CD4-positive, alpha-beta T cell treated with Interferon gamma for 1 hour (primary cell): ENCODE measurements at places on chromosomes 6 and 20.

DNA sequence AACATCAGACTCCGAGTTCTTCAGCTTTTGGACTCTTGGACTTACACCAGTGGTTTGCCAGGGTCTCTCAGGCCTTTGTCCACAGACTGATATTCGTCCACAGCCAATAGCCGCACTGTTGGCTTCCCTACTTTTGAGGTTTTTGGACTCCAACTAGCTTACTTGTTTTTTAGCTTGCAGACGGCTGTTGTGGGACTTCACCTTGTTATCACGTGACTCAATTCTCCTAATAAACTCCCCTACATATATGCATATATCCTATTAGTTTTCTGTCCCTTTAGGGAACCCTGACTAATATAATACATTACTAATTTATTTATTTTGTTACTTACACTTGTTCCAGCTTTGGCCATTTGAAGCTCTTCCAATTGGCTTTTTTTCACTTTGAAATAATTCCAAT lies 311.3 kb downstream of the BMP2 start:
- DNase-seq: no peak

DNA sequence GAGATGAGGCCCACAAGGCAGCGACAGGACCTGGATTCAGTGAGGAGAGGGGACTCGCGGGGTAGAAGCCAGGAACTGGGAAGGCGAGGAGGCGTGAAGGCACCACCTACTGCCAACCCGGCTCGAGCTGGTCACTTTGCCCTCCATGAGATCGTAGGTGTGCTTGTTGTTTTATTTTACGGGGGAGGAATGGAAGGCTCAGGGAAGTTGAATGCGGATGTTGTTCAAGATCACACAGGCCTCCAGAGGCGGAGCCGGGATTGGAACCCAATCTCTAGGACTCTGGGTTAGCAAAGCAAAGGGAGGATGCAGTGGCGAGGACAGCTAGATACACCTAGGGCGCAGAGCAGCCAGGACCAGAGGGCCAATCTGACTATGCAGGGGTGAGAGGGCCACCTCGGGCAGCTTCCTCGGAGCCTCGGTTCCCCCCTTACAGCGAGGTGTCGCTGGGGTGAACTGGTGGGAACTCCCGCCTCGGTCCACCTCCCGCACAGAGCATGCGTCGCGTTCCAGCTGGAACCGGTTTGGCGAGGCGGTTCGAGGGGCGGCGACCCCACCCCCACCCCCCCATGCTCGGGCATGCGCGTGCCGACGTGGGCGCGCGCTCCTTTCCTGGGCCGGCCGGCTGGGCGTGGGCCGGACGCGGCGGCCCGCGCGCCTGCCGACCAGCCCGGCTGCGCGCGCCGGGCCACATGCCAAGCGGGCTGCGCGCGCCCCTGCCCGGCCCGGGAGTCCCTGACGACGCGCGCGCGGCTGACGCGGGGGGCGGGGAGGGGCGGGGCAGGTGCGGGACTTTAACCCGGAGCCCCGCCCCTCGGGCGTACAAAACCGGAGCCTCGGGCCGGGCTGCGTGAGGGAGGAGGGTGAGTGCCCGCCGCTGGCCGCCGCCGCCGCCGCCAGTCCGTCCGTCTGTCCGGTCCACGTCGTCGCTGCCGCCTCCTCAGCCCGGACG lies 80.4 kb upstream of the MYL9 start:
- peak; percentile 92 for DNase-seq

GRCh38 chr6:17268114-17268513 lies 13.0 kb upstream of the RBM24 start:
- no peak for DNase-seq

DNA sequence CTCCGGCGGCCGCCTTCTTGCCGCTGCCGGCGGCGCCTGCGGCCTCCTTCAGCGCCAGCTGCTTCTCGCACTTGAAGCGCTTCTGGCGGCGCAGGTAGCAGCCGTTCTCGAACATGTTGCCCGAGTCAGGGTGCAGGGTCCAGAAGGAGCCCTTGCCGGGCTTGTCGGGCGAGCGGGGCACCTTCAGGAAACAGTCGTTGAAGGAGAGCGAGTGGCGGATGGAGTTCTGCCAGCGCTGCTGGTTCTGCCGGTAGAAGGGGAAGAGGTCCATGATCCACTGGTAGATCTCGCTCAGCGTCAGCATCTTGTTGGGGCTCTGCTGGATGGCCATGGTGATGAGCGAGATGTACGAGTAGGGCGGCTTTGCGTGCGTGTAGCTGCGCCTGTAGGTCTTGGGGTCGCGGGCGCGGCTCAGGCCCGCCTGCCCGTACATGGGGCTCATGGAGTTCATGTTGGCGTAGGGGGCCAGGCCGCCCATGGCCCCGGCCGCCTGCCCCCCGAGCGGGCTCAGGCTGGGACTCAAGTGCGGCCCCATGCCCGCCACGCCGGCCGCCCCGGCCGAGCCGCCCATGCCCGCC lies 1.9 kb downstream of the FOXA2 start:
- no peak for DNase-seq

DNA sequence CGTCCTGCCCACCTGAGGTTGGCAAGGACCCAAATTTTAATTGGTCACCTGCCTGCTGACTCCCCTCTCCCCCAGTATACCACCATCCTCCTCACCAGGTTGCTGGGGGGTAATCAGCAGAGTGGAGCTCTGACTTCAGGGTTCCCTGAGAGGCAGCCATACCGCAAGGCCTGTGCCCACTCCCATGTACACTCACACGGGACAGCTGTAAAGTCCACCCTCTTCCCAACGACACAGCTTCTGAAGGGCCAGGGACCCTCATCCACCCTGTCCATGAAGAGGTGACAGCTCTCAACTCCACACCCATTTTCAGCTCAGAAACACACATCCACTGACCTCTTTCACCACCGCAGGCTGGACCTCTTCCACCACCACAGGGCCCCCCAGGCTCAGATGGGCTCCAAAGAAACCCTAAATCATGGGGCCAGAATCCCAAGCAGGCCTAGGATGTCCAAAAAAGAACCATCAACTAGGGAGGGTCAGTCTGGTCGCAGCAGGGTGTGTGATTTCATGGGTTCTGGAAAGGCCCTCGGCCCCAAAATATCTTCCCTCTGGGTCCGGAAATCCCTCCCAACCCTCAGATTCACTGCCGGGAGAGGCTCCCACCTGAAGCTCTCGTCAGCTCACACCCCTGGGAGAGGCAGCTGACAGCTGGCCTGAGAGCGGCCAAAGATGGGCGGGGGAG lies 30.0 kb downstream of the TFEB start:
- DNase-seq: no peak

GRCh38 chr6:44104481-44105021 lies 22.7 kb downstream of the MRPL14 start:
- DNase-seq: no peak

DNA sequence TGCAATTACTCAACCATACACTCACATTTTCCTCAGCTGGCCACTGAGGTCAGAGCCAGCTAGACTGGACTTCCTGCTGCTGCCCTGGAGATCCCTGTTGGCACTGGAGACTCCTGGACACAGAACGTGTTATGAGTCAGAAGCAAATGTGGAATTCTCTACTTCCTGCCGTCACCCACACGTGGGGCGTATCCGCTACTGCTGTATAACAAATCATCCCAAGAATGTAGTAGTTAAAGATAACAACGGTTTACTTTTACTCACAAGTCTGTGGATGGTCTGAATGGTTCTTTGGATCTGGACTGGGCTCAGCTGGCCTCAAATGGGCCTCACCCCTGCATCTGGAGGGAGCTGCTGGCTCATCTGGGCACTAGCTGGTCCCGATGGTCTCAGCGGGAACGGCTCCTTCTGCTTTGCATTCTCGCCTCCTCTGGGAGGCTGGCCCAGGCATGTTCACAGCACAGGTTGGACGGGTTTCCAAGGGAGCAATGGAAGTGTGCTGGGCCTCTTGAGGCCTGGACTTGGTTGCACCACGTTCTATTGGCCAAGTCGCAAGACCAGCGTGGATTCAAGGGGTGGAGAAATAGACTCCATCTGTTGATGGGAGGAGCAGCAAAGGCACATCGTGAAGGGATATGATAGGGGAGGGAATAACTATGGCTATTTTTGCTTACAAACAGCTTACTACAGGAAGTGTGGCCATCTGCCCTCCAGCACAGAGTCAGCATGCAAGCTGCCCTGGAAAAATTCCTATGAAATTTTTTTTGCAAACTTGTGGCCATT lies 118.5 kb downstream of the SNX5 start:
- DNase-seq: no peak

DNA sequence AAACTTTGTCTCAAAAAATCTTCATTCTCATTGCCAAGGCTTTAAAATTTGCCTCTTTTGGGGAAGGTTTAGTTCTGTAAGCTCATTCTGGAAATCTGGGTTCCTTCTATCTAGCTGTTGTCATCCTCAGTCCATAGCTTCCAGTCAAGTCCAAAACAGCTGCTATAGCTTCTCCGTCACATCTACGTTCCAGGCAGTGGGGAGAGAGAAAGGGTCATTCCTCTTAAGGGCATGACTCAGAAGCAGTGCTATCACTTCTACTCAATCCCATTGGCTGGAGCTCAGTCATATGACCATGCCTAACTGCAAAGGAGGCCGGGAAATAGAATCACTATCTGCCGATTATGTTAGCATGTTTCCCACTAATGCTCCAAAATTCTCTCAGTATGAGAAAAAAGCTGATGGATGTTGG lies 141.4 kb upstream of the PTPN1 start:
- no peak for DNase-seq

- DNase-seq: no peak
These were observed 567.7 kb downstream of the ADGRB3 start for GRCh38 chr6:69202768-69203167.

GRCh38 chr6:109344226-109344625 lies 38.0 kb downstream of the CD164 start:
- DNase-seq: no peak

DNA sequence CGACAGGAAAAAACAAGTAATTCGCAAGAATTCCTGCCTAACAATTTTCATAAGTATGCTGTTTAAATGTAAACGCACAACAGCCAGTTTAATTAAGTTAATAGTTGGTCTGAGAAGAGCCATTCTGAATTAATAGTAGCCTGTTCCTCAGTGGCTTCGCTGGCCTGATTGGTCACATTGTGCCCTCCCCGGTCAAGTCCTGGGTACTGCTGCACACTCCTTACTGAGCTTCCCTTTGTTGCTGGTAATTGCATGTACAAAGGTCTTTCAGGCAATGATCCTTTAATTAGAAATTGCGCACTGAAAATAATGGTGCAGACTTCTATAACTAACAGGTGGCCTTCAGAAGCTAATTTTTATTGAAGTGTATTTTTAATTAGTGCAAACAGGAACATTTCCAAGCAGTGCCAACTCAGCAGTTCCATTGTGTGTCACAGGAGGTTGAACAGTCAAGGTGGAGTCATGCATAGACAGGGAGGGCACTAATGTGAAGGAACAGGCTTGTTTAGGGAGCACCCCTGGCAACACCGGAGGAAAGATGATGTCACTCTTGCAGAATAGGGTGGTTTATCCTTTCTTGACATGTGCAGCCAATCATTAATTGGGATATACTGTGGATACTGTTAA lies 92.6 kb upstream of the SLC22A23 start:
- DNase-seq: no peak

DNA sequence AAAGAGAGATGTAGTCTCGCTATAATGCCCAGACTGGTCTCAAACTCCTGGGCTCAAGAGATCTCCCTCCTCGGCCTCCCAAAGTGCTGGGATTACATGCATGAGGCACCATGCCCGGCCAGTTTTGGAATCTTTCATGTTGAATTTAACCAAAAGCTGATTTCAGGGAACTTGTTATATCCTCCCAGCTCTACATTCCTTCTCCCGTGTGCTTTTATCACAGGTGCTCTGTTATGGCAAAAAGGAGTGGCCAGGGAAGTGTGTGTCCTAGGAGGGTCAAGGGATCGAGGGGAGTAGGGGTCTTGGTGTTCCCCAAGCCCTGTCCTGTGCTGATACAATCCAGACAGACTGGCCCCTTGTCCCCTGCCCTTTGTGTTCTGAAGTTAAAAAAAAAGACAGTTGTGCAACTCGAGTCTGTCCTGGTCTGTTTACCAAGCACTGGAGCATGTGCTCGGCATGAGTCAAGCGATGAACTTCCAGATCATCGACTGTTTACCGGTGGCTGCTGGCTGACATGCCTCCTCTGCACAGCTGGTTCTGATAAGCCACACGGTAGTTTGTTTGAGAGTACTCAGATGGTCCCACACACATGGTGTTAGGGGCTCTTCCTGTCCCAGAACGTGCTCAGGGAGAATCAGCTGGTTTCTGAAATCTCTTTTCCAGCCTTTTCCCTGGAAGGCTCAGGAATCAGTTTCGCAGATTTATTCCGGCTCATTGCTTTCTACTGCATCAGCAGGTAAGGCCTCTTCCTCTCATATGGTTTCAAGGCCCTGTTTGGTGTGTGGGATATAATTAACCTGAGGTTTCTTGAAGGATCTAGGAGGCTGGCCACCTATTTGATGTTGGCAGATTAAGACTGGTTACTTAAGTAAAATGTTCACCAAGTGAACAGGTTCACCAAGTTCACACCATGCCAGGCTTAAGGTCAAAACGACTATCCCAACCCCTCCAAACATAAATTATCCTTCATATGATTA lies 52.6 kb upstream of the NAA20 start:
- no peak for DNase-seq

GRCh38 chr6:150322466-150322871 lies 46.3 kb upstream of the IYD start:
- DNase-seq: no peak

DNA sequence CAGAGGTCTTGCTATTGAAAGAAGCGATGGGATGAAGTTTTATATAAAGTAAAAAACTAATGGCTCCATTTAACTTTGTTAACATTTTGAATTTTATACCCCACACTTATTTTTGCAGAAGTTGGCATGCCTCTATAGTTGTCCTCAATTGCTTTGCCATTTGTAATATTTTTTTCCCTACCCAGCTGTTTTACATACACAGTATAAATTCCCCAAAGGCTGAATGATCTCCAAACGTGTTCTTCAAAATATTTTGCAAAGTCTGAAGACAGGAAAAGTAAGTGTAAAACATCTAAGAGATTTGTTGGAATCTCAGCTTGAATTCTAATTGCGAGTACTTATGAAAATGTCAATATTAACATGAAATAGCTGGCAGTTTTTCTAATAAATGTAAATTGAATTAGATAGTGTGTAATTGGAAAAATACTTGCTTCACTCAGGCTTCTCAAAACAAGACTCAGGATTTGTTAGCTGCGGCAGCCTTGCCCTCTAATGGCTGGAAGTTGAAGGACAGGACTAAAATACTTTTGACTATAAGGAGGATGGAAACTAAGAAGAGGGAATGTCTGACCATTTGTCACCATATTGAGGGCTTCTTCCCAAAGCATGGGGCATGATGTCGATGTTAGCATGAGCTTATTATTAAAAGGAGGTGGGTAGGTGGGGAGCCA lies 226.8 kb downstream of the UST start:
- DNase-seq: no peak

- DNase-seq: no peak
These were observed 474 bp downstream of the RBM38 start for GRCh38 chr20:57391439-57392301.

GRCh38 chr6:151330130-151330696 lies 61.1 kb downstream of the ZBTB2 start:
- DNase-seq: no peak
